ENCODE measurements at places on chromosomes 12 and 14.

GRCh38 chr12:125856366-125856765 is 791.1 kb downstream of the AACS start:
- no peak for DNase-seq

- no peak for DNase-seq
Measured at GRCh38 chr12:47846294-47846996, 26.7 kb upstream of the HDAC7 start.

DNA sequence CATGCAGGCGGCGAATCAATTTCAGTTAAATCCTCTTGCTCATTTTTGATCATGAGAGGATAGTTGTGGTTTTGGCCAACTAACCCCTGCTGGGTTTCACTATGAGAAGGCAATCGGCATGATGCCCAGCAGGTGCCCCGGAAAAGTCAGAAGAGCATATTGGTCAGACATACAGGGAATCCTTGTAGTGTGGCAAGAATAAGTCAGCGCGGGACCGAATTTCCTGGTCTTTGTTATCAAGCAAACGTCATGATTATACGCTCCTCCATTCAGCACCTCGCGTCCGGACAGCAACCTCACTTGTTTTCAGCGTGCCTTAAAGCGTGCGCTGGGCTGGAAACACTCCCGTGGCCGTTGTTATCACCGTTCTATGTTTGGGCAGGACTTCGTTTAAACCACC is 1.8 kb downstream of the TBC1D30 start:
- DNase-seq: peak; percentile 31

DNA sequence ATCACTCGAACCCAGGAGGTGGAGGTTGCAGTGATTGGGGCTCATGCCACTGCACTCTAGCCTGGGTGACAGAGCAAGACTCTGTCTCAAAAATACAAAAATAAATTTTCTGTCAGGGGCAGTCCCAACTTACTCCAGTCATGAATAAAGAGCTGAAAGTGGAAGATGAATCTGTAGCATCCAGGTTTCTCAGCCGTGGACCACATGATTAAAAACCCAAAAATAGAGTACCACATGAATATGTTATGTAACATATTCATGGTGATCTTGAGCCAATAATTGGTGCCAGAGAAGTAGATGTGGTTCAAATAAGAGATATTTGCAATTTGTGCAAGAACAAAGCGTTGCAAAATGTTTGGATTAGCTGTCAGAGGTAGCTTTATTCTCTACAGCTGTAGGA is 23.1 kb downstream of the SPIC start:
- no peak for DNase-seq

DNA sequence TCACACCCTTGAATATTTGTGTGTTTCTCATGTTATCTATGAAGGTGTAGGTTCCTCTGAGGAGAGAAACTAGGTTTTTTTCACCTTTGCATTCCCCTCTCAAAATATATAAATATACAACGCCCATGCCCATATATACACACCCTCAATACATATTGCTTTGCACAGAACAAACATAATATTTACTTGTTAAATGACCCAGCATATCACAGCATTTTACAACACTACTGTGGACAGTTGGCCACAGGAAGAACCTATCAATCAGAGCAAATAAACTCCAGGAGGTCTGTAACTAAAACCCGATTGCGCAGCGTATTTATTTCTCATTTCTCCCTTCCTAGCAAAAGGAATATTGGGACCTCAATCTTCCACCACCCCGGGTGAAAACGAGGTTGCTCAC is 196.0 kb downstream of the SLC5A8 start:
- DNase-seq: no peak

DNA sequence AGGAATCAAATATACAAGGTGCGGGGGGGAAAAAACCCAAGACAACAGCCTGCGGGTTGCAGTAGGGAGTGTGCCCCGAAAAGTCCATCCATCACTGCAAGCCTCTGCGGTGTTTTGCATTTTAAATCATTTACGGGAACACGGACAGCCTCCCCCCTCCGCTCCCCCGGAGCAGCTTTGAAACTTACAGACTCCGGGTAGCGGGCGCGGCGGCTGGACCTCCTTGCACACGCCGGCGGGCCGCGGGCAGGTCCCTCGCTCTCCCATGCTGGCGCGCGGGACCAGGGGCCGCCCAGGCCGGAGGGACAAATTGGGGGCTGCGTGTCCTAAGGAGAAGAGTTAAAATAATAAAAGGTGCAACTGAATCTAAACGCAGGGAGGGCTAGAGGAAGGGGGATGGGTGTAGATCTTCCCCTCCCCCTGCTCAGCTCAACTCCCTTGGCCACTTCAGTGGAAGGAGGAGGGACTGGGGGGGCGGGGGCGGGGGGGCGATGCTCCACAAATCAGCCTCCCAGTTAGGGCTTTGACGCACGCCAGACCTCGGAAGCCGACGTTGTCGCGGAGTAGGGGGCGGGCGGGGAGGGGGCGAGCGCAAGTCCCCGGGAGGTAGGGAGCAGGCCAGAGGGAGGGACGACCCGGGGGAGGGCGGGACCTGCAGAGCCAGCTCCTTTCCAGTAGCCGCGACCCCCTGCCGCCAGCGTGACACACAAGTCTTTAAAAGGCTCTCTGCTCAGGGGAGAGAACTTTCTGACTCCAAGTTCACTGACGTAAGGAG is at the start of gene KCNJ8:
TSS of gene KCNJ8 (minus strand) at position 349 of the 775 bp plus-strand sequence. CDS start 1,090 bp downstream, outside the sequence.
- DNase-seq: no peak

DNA sequence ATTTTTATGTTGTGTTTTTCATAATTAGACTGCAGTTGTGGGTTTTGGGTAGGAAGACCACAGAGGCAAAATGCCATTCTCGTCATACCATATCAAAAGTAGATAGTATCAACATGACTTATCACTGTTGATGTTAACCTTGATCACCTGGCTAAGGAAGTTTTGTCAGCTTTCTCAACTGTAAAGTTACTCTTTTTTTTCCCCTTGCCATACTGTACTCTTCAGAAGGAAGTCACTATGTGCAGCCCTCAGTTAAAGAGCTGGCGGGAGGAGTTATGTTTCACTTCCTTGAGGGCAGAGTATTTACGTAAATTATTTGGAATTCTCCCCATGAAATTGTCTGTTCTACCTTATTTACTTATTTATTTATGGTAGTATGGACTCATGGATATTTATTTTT is 78.7 kb downstream of the PRORP start:
- DNase-seq: no peak

DNA sequence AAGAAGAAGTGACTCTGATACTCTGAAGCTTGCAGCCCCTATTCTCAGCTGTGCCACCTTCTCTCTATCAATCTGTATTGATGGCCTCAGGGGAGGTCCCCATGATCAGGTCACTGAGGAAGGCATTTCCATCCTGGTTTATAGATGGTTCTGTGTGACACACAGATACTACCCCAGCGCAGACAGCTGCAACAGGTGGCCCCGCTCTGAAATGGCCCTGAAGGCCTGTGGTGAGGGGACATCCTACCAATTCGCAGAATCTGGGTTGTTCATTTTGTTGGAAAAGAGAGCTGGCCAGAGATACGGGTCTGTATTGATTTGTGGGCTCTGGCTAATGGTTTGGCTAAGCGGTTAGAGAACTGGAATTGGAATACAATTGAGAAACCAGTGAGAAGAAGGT is 21.7 kb downstream of the DLK1 start:
- no peak for DNase-seq

GRCh38 chr12:107670999-107671643 is 14.5 kb upstream of the PWP1 start:
- peak; percentile 43 for DNase-seq

- peak; percentile 7 for DNase-seq
Measured at GRCh38 chr12:112939761-112940381, 1.6 kb downstream of the OAS3 start.

GRCh38 chr14:99257673-99258221 is 14.2 kb downstream of the BCL11B start:
- no peak for DNase-seq

- DNase-seq: no peak
Measured at GRCh38 chr12:39000370-39000769, 95.0 kb upstream of the CPNE8 start.

- no peak for DNase-seq
Measured at GRCh38 chr12:112973818-112974231, 4.5 kb upstream of the OAS2 start.

GRCh38 chr14:94547151-94547680 is 14.0 kb upstream of the SERPINA4 start:
- DNase-seq: no peak

DNA sequence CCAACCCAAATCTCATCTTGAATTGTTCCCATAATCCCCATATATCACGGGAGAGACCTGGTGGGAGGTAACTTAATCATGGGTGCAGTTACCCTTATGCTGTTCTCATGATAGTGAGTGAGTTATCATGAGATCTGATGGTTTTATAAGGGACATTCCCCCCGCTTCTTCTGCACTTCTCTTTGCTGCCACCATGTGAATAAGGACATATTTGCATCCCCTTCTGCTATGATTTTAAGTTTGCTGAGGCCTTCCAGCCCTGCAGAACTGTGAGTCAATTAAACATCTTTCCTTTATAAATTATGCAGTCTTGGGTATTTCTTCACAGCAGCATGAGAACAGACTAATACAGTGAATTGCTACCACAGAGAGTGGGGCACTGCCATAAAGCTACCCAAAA is 179.1 kb downstream of the LRIG3 start:
- no peak for DNase-seq

GRCh38 chr14:94100847-94101246 is 9.7 kb upstream of the IFI27 start:
- DNase-seq: no peak

- DNase-seq: no peak
Measured at GRCh38 chr12:49619286-49619685, 4.1 kb upstream of the PRPF40B start.

DNA sequence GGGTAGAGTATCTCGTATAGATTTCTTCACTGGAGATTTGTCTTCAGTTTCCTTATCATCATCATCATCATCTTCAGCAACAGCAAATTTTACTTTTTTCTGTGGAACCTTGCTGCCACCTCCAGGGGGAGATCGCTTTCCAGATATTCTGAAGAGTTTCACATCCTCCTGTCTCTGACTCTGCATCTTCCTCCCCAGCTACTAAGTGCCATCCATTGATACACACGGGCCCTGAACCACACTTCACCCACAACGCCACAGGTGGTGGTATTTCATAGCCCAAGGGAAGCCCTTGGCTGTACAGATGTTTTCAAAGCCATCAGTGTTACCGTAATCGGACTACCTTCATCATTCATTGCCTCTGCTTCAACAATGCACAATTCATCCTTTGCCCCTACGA is 82.2 kb downstream of the PPP2R5C start:
- peak; percentile 67 for DNase-seq

DNA sequence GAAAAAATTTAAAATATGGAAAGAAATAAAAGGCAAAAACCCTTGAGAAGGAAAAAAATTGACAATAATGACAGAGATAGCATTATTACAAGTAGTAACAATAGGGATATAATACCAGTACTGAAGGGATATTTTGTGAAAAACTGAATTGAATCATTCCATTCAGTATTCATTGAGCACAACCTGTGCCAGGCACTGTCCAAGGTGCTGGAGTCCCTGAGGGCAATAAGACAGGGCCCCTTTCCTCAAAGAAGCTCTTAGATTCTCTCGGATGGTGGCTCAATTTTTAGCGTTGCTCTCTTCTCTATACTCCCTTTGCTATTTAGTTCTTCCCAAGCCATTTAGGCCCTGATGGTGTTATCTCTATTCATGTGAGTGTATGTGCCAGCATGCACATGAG is 34.3 kb upstream of the GAS2L3 start:
- no peak for DNase-seq

DNA sequence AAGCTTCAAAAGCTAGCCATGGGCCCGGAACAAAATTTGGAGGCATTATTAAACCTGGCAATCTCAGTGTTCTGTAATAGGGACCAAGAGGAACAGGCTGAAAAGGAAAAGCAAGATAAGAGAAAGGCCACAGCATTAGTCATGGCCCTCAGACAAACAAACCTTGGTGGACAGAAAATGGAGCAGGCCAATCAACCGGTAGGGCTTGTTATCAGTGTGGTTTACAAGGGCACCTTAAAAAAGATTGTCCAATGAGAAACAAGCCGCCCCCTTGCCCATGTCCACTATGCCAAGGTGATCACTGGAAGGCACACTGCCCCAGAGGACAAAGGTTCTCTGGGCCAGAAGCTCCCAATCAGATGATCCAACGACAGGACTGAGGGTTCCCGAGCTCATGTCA is 653.9 kb upstream of the TMEM132C start:
- no peak for DNase-seq

DNA sequence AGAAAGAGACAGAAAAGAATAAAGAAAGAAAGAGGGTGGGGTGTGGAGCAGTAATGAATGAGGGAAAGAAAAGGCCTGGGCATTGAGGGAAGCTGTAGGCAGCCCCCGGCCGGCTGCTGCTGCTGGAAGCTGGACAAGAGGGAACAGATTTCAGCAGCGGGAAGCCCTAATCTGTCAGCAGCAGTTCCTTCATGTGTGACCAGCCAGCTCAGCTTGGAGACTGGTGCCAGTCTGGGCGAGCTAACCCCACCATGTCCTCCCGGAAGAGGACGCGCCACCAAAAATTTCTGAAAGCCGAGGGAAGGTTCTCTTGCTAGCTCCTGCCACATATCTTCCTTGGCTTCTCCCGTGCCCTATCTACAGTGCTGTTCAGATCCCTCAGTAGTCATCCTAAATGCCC is 236.8 kb downstream of the GRIN2B start:
- DNase-seq: no peak

GRCh38 chr12:79954037-79954610 is 19.2 kb upstream of the PPP1R12A start:
- no peak for DNase-seq

DNA sequence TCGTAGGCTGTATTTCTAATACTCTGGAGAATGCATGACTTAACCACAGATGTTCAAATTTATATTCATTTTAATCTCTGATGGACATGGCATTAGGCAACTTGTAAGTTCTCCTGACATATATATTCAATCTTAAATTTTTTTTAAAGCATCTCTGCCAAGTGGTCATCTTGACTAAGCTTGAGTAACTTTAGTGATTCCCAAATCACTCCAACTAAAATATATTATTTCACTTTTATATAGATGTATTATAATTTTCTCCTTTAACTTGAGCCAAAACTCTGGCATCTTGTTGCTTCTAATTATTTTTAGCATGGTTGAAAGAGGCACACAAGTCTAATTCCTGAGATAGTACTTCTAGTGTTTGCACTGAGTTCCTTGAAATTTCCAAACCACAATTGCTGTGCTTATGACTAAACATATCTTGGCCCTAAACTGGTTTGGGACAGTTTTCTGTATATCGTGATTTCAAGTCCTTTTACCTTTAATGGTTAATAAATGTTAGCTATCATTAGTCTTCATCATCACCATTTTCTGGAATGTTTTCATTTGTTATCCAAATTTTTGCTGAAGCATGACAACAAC is 8.4 kb downstream of the LRFN5 start:
- DNase-seq: no peak

GRCh38 chr12:65656891-65657351 is 167.4 kb upstream of the HMGA2 start:
- DNase-seq: no peak

All from HL-60 (cell line).